ENCODE measurements at places on chromosomes 4 and X.

GRCh38 chrX:13515211-13515930, 54.0 kb upstream of the EGFL6 start:
- DNase-seq: no peak

DNA sequence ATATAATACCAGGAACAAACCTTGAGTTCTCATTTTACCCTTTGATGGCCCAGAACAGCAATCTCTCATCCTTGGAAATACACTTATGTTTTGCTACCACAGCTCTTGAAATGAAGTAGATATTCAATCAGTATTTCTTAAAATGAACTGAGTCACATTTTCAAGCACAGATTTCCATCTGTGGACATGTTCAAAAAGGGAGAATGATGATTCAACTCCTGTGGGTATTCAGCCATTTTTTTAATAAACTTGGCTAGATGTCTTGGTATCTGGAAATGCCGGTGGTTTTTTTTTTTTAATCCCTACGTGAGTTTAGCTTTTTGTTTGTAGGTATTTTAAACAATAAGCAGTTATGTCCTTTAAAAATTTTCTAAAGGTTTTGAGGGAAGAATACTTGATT, 64.2 kb upstream of the TRPC5OS start:
- no peak for DNase-seq

GRCh38 chr4:74768857-74769525, 25.3 kb downstream of the BTC start:
- no peak for DNase-seq

DNA sequence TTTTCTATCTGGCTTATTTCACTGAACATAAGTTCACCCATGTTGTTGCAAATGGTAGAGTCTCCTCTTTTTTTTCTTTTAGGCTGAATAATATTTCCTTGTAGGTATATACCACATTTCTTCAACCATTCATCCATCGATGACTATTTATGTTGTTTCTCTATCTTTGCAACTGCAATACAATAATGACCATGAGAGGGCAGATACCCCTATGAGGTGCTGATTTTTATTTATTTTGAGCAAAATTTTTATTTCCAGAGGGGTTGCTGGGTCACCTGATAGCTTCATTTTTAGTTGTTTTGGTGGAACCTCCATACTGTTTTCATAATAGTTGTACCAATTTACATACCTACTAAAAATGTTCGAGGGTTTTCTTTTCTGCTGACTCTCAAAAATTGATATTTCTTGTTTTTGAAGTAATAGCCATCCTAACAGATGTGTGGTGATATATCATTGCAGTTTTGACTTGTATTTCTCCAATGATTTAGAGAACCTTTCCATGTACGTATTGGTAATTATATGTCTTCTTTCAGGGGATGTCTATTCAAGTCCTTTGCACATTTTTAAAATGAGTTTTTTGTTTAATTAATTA, 1697.0 kb downstream of the PCDH7 start:
- no peak for DNase-seq

DNA sequence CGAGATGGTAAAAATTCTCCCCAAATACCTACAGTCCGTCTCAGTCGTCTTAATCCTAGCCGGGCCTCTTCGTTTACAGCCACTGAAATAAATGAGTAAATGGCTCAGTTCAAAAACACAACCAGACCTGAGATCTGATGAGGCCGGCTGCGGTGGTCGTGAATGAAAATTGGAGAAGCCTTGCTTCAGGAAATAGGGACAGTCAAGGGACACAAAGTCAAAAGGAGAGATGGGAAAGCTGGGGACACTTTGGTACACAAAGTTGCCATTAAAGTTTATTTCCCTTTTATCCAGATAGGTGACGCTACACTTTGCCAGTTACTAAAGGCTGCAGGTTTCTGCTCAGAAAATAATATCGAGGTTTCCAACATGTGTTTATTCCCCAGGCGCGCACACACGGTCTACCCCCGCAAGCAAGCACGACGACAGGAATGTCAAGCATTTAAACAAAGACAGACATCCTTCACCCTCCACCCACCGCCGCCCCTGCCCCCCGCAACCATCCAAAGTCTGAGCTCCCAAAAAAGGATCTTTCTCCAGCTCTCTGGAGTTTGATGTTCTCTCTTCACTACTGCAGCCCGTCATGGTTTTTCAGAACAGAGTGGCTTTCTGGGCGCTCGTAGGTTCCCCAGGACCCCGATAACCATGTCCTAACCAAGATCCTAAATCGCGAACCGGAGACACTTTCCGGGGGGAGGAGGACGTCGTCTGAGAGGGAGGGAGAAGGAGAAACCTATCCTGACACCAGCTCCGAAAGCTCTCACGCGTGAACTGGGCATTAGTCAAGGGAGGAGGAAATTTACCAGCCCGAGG, 1.3 kb upstream of the PCDH7 start:
- no peak for DNase-seq

DNA sequence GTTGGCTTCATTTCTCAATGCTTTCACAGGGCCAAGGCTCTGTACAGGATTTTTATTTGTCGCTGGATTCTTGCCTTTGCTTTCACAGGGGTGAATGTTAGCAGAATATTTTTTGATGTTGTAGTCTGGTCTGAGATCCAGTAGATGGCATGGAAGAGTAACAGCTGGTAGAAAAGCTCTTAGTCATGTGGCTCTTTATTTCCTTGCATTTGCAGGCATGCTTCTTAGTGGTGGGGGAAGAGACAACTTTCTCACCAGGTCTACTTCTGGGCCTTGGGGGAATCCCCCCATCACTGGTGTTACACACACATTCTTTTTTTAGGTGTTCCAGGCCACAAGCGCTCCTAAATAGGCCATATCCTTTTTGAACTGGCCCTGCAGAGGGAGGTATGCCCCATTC, 58.2 kb upstream of the DKK2 start:
- DNase-seq: no peak

- no peak for DNase-seq
Measured at GRCh38 chr4:53732661-53733060, 141.4 kb upstream of the LNX1 start.

DNA sequence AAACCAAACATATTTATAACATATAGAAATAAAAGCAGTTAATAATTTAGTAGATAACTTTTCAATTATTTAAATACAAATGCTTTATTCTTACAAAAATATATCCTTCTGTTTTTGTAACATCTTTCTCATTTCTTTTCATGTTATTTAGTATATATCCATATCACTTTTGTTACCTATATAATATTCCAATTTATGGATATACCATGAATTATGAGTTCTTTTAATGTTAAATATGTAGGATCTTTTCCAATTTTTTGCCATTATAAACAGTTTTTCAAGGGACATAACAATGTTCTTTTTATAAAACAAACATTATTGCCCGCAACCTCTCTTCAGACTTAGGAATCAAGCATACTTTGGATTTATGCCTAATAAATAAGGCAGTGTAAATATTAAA, 151.6 kb downstream of the PRDM5 start:
- DNase-seq: no peak

DNA sequence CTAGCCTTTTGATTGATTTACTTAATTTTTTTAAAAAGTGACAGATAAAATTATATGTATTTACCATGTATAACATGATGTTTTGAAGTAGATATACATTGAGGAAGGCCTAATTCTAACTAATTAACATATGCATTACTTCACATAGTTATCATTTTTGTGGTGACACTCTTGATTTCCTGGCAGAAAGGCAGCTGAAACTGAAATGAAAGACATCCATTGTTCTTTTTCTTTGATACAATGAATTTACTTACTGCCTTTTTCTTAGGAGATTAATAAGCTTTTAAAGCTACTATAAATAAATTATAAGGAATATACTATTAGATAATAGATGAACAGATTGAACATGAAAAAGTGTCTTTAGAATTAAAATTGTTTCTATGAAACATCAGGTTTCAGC, 26.7 kb downstream of the ANKRD50 start:
- DNase-seq: no peak

DNA sequence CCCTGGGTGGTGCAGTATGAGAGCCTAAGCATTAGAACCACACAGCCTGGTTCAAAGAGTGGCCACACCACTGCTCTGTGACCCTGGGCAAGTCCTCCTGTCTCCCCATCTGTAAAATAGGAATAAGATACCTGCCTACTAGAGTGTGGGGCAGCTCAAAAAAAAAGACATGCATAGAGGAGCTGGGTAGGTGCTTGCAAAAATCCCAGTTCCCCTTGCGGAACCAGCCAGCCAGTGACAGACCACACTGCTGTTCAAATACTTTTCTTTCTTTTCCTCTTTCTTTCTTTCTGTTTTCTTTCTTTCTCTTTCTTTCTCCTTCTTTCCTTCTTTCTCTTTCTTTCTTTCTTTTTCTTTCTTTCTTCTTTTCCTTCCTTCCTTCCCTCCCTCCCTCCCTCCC, 63.0 kb upstream of the TRIM2 start:
- DNase-seq: no peak

DNA sequence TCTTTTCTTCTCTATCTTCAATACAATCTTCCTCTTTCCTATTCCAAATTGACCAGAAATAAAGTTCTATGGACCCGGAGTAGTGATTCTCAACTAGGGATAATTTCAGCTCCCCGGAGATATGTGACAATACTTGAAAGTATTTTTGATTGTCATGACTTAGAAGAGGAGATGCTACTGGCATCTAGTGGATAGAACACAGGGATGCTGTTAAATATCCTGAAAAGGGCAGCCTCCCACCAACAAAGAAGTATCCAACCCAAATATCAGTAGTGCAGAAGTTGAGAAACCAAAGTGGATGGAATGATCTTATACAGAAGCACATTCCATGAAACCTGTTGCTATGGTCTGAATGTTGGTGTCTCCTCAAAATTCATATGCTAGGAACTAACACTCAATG, 65.7 kb upstream of the NDST3 start:
- no peak for DNase-seq

DNA sequence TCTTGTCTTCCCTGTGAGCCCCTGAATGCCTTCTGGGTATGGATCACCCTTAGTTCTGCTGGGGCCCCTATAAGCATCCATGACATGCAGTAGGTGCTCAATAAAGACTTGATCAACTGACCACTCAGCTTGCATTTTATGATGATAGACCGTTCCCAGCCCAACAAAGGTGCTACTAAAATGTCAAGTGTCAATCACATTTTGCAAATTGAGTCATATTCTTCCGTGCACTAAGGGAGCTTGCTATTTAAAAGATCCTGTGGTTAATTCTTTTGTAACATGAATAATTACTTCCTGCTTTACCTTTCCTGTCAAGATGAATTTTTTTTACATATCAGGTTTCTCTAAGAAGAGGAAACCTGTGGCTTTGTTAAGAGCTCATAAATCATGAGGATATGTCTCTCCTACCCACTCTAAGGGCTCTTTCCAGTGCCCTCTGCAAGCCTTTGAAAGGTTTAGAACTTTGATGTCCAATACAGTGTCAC, 47.6 kb downstream of the SH3KBP1 start:
- no peak for DNase-seq

GRCh38 chr4:142331646-142332045, 514.5 kb downstream of the INPP4B start:
- no peak for DNase-seq

DNA sequence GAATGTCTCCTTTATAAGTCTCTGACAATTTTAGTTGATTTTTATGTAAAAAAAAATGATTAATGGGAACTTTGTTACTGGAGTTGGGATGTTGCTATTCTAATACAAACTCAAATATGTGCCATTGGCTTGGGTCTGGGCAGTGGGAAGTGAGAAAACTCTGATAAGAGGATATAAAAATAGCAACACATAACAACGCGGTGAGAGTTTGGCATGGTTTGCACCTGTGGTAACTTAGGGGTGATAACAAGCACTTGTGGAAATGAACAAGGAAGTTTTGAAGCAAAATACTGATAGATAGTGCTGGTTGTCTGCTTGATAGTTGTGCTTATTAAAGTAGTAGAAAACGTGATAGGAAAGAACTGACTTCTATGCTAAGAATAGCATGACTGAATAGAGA, 743.3 kb upstream of the AGA start:
- no peak for DNase-seq

GRCh38 chr4:123204737-123205136, 191.9 kb upstream of the SPRY1 start:
- no peak for DNase-seq

GRCh38 chr4:34790131-34790530, 1454.2 kb downstream of the ARAP2 start:
- no peak for DNase-seq

GRCh38 chrX:12439416-12439815, 301.1 kb downstream of the FRMPD4 start:
- no peak for DNase-seq

- DNase-seq: peak; percentile 53
Measured at GRCh38 chr4:169314906-169315305, 44.1 kb upstream of the SH3RF1 start.

- DNase-seq: no peak
Measured at GRCh38 chrX:12581546-12581945, 209.7 kb upstream of the PRPS2 start.

DNA sequence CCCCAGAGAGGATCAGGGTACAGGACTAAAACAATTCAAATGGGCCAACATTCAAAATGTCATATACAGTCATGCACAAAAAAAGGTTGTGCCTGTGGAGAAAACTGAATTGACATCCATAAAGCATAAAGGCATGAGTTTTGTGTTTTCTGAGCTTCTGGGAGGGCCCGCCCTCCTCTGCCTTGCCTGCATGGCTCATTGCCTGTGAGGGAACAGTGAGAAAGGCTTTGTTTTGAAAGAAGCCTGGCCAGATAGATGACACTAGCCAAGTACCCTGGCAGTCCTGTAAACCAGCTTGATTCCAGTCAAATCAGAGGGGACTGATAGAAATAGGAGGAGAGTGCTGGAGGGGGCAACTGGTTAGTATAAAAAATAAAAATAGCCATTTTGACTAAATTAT, 194.3 kb downstream of the KIT start:
- no peak for DNase-seq

GRCh38 chrX:12113321-12113720, 25.0 kb upstream of the FRMPD4 start:
- DNase-seq: no peak

DNA sequence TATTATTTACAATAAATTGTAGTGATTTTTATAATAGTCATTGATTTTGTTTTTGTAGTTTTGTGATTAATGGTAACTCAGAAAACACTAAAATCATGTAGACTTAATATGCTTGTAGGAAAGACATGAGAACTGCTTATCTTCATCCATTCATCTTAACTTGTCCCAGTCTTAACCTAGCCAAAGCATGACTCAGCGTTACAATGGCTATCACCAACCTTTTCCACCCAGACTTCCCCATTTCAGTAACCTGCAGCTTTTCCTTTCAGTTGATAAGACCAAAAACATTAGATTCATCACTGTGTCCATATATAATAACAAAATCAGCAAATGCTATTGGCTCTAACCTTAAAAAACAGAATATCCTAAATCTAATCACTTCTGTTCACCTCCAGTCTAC, 106.2 kb upstream of the KLF8 start:
- no peak for DNase-seq

DNA sequence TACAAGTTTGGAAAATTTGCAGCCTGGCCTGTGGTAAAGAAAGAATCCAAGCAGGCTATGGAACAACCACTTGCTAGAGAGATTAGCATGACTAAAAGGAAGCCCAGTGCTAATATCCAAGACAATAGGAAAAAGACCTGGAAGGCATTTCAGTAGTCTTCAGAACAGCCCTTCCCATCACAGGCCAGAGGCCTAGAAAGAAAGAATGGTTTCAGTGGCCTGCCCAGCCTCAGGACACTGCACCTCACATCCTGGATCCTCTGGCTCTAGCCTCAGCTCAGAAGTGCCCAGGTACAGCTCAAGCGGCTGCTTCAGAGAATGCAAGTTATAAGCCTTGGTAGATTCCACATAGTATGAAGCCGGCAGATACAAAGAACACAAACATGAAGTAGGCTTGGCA, 449.8 kb upstream of the AR start:
- no peak for DNase-seq
